ENCODE measurements at places on chromosomes 7 and 10. TPM values are rescaled to one million over a fixed set of nuclear protein-coding genes. Genes with fewer than 3 reads are reported as not detected.

The ASIC3 gene
- 0.70 TPM for polyA plus RNA-seq

The SEMA3C gene
- not detected for polyA plus RNA-seq

DNA sequence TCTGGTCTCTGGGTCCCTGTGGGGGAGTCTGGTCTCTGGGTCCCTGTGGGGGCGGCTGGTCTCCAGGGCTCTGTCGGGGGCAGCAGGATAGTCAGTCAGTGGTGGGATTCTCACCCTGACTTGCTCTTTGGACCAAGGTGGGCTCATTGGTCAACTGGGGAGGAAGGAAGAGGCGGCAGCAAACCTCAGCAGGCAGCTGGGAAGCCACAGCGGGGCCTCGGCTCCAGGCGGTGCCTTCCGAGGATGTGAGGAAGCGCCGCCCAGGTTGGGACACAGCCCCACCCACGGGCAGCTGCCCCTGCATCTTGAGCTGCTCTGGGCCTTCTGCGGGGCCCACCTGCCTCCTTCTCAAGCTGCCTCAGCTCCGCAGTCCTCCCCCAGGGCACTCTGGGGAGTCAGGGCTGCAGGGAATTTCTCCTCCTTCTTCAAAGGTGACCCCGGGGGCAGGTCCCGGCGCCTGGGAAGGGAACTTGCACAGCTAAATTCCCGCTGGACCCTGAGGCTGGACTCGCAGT is 20.4 kb upstream of the KNDC1 start:
- DNase-seq = no peak

DNA sequence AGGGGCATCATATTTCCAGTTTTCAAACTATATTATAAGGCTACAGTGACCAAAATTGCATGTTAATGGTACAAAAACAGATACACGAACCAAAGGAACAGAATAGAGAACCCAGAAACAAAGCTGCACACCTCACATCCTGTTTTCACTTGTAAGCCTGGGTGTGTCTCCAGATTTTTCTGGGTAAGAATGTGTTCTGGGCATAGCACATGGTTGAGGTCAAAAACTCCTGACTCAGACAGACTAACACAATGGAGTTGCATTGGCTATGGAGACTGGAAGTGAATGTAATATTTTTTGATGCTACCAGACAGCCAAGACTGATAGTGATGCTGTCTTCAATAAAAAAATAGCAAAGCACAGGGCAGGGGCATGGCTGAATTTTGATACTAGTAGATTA is 1175.2 kb downstream of the NXPH1 start:
- no peak for DNase-seq

GRCh38 chr7:100673942-100674410 is 436 bp downstream of the GNB2 start:
- no peak for DNase-seq

DNA sequence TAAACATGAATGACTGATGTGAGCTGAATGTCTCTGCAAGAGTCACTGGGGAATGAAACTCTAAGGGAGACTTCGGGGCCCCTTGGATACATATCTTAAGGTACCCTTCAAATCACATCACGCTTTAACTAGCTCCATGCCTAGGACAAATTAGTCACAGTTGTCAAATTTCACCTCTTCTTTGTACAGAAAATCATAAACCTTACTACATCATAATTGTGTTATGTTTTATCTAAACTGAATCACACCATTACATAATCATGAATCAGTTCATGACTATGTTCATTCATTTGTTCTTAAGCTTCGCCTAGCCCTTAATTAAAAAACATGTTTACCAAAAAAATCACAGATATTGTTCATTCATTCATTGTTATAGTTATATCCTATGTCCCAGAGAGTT is 2.1 kb upstream of the SLC13A1 start:
- DNase-seq = no peak

DNA sequence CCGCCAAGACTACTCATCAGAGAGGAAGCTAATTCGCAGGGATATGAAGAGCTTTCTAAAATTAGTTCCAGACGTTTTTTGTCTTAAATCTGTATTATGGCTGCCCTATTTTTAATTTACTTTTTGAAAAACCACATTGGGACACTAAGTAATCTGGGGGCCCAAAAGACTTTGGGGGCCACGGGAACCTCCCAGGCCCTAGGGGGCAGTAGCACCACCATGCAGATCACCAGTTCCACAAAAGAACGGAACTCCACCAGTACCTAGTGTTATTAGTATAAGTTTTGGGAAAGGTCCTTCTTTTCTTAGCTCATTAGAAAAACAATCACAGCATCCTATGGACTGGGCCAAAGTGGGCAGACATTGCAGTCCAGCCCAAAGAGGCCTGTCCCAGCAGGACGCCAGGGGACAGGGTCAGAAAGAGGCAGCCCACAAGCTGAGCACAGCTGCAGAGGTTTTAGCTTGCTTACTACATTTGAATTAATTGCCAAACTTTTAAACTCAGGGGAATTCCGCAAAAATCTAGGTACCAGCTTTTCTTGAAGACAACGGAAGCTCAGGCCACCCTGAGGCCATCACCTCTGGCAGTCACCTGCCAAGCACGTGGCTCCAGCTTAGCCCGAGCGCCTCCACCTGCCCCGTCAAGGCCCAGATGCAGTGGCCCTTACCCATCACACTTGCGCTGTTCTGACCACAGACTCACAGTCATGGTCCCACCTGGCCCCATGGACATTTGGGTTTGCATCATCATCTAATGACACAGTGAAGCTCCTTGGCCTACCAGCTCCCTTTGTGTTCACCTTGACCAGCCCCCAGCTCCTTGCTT is 74.8 kb downstream of the PARP12 start:
- DNase-seq = no peak

GRCh38 chr7:101823596-101823995 is 6.2 kb downstream of the CUX1 start:
- no peak for DNase-seq

Measured in endothelial cell of umbilical vein (primary cell).